ENCODE measurements at places on chromosomes 3 and 15. TPM values are rescaled to one million over a fixed set of nuclear protein-coding genes. Genes with fewer than 3 reads are reported as not detected.

HSPBAP1 gene
- total RNA-seq: 5.9 TPM

IL5RA gene
- total RNA-seq: not detected

TMEM212 gene
- total RNA-seq: not detected

IL17RD gene
- 0.98 TPM for total RNA-seq

HTD2 gene
- 9.1 TPM for total RNA-seq

LMOD3 gene
- total RNA-seq: not detected

CPB1 gene
- total RNA-seq: not detected

PPM1L gene
- 4.7 TPM for total RNA-seq

AMT gene
- total RNA-seq: 0.67 TPM

SLC22A13 gene
- total RNA-seq: under 0.01 TPM

PPM1M gene
- 14.8 TPM for total RNA-seq

PSMA4 gene
- total RNA-seq: 339 TPM

DAZL gene
- total RNA-seq: not detected

MRAS gene
- 7.5 TPM for total RNA-seq

OR5K2 gene
- not detected for total RNA-seq

PP2D1 gene
- not detected for total RNA-seq

IMPDH2 gene
- total RNA-seq: 292 TPM

RBPMS2 gene
- not detected for total RNA-seq

ZNF774 gene
- 0.98 TPM for total RNA-seq

MAN2C1 gene
- total RNA-seq: 158 TPM

TM6SF1 gene
- 26.3 TPM for total RNA-seq

INSYN1 gene
- 0.65 TPM for total RNA-seq

IL12A gene
- total RNA-seq: 0.33 TPM

Measured in vein endothelial cell (primary cell).